Left kidney (tissue), 8 donors: ENCODE measurements at places on chromosomes 3 and 15. TPM values are rescaled to one million over a fixed set of nuclear protein-coding genes. Genes with fewer than 3 reads are reported as not detected.
A peak's percentile ranks its signal among the peaks of the same experiment; 100 is the strongest.

DAZL gene
- polyA plus RNA-seq = not detected

ADAMTS7 gene
- polyA plus RNA-seq = 21.4 TPM

- no peak for DNase-seq
Observed at GRCh38 chr3:184275381-184275701, 481 bp upstream of the ECE2 start.

DNA sequence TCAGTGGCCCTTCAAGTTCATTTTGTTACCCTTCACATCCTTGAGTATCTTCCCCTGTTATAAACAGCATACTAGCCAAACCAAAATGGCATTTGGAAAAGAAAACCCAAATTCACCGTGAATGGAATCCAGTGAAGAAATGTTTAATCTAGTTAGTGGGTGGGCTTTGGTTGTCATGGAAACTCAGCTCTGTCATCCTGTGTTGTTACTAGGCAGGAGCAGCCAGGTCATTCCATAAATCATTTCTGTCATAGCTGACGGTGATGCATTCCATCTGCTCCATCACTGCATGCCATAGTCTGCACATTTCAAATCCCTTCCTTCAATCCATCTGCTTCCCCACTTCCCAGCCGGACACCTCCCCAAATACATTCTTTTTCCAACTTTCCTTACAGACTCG, 140.4 kb upstream of the CGNL1 start:
- peak; percentile 81 for DNase-seq

VWA5B2 gene
- polyA plus RNA-seq = 2.2 TPM

SERPINI2 gene
- polyA plus RNA-seq = 1.9 TPM

DNA sequence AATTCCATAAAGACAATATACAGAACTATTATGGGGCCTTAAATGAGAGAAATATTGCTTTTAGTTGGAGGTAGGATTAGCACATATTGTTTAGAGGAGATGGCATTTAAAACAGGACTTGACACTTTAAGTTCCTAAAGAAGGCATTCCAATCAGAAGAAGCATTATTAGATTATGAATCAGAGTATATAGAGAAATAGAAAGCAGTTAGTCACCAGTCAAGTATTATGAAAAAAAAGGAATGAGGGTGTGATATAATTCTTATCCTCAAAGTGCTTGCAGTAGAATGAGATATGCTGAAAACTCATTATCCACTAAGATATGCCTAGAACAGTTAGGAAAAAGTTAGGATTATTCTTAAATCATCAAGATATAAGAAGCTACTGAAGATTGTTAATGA, 456.2 kb downstream of the ZNF385D start:
- no peak for DNase-seq

DNA sequence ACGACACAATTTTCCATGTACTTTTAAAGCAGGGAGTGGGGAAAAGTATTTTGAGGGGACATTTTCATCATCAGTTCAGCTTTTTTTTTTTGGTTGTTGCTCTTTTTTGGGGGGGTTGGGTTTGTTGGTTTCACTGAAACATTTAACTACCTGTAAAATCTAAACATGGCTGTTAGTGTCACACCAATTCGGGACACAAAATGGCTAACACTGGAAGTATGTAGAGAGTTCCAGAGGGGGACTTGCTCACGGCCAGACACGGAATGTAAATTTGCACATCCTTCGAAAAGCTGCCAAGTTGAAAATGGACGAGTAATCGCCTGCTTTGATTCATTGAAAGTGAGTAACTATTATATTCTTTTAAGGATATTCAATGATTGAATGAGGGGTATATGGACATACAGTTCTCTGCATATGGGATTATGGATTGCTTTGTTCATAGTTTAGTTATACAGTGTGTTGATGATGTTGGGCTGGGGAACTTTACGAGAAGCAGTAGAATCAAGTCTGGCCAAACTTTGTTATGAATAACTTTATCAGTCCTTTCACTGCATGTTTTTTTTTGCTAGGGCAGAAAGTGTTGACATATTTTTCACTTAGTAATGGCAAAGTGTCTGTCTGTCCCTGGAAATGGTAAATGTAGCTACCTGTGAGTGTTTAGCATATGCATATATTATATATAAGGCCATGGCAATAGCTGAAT, 31.5 kb downstream of the MBNL1 start:
- no peak for DNase-seq

DNA sequence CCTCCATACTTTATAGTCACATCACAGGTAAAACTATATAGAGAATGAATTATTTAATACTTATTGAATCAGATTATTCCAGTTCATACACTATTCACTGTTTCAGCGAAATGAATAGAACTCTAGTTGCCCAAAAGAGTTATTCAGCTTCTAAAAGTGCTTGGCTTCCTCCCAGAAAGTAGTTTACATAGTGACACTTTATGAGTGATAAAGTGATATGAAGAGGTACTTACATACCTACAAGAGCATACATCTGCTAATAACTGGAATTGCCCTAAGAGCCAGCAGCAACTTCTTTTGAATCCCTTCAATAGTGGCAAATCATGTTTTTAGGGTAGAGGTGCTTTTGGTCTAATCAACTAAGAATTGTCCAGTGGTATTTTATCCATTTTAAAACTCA, 635.1 kb upstream of the AGTR1 start:
- no peak for DNase-seq

DNA sequence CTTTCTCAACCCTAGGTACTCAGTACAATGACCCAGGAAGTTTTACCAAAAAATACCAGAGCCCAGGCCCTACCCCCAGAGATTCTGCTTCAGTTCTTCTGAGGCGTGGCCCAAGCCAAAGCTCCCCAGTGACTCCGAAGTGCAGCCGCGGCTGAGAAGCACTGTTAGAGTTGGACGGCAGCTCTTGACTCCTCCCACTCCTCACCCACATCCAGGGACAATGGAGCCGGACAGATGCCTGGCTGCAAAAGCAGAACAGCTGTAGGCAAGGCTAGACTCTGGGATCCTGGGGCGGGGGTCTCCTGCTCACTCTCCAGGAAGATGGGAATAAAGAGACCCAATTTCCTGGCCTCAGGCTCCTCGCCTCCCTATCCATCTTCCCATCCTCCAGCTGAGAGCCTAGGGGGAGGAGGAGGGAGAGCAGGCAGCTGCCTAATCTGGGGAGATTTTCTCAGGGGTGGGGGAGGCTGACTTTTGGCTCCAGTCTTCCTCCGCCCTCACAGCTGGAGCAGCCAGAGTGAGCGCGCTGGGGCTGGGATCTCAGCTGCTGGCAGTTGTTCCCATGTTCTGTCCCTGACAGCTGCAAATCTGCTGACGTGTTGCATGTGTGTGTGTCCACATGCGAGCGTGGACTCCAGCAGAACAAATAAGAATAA, 223.8 kb downstream of the OPA1 start:
- DNase-seq = peak; percentile 80

ISL2 gene
- polyA plus RNA-seq = not detected

DNA sequence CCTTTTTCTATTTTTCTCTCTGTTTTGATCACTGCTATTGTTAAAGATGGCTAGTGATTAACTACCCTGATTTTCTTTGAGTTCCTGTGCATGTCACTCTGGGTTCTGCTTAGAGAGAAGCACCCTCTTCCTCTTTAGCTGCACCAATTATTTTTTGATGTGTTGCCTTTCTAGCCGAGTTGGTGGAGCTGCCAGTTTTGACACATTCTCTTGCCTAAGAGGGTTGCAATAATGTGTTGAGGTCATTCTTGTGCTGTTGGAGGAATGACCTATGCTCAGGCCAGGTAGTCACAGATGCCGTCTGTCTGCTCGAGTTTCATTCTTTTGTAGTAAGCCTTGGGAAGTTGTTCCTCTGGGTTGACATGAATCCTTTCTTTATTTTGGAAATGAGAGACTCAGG, 84.6 kb upstream of the DPH6 start:
- DNase-seq = no peak

SEMA4B gene
- 43.0 TPM for polyA plus RNA-seq

DNAJB8 gene
- not detected for polyA plus RNA-seq

RYR3 gene
- polyA plus RNA-seq = 16.9 TPM

- DNase-seq = no peak
Observed at GRCh38 chr3:177475356-177475665, 278.0 kb upstream of the TBL1XR1 start.

- DNase-seq = no peak
Observed at GRCh38 chr15:60006203-60006862, 2.2 kb downstream of the FOXB1 start.

- no peak for DNase-seq
Observed at GRCh38 chr3:46660003-46660402, 33.5 kb downstream of the ALS2CL start.

KLHL6 gene
- 1.1 TPM for polyA plus RNA-seq

DNA sequence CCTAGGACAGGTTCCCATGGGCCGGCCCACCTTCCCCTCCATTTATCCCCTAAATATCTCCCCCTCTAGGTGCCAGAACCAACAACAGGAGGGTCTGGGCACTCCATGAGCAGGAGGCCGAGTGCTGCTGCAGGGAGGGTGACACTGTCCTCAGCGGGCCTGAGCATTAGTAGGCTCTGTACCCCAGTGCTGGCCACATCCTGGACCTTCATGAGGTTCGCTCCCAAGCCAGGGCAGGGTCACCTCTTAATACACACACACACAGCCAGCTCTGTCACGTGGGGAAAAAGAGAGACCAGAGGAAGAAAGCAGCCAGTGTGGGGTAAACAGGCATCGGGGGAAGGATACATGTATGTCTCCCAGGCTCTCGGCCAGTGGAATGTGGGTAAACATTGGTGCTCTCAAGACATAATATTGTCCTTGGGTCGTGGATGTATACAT, 27.9 kb upstream of the SEMA3F start:
- no peak for DNase-seq

ENTPD3 gene
- 2.9 TPM for polyA plus RNA-seq

GRCh38 chr15:64883100-64883581, 28.6 kb upstream of the ANKDD1A start:
- DNase-seq = no peak

DNA sequence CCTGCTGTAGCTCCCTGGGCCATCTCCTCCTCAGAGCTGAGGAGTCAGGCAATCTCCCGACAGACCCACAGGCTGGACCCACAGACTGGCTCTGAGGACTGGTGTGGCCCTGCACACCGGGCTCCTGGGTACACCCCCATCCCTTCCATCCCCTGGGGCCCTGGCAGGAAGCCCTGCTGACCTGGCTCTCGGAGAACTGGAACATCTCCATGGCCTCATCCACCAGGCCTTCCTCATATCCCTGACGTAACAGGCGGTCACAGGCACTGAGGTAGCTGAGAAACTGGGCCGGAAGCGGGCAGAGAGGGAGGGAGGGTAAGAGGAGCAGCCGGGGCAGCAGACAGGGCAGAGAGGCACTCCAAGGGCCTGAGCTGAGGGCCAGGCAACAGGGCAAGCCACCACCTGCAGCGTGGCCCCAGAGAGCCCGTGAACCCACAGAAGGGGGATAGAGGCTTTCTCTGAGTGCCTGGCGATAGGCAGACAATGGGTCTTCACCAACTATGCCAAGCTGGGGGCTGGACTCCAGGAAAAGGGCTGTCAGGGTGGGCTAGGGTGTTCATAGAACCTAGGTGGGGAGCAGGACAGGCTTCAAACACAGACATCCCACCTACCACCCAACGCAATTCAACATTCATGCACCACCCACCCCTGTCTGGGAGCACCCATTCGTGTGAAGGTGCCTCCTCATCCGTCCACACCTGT, 17.9 kb downstream of the KBTBD13 start:
- DNase-seq = no peak

TBC1D2B gene
- 30.8 TPM for polyA plus RNA-seq

COL6A6 gene
- polyA plus RNA-seq = 2.9 TPM

- no peak for DNase-seq
Observed at GRCh38 chr3:104879919-104880318, 486.8 kb upstream of the ALCAM start.

- DNase-seq = no peak
Observed at GRCh38 chr3:11784971-11785377, 61.7 kb downstream of the TAMM41 start.

DNA sequence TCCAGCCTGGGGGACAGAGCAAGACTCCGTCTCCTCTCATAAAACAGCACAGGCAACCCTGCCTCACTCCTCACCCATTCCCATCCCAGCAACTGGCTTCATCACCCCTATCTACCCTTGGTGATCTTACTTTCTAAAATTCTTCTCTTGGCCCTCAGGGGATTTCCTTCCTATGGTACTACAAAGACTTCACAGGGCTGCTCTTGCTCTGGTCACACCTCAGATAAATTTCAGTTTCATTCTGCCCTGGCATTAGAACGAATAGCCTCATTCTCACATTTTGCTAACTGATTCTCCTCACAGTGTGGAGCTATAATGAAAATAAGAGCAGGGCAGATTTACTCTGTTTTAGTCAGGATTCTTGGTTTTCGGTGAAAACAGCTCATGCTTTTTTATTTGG, 22.1 kb upstream of the CRBN start:
- DNase-seq = no peak

DNA sequence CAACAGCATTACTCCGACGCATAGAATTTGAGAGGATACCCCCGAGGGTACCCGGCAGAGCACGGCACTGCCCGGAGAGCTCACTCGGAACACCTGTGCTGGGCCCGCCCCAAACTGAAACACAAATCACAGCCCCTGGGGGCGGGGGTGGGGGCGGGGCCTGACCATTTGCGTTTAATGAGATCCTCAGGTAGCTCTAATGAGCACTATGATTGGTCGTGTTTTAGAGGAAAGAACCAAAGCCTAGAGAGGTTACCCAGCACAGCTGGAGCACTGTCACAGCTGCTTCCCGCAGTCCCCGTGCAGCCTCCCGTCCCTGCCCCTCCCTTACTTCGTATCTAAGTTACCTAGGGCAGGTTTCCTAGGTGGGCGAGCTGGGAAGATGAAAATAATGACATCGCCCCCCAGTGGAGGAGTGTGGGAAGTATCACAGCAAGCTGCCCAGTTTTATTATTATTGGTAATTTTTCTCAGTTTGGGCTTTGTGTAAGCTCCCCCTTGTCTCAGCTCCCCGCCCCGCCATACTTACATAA, 187.1 kb downstream of the PDE8A start:
- DNase-seq = peak; percentile 41

- no peak for DNase-seq
Observed at GRCh38 chr3:87335931-87336330, 59.5 kb upstream of the POU1F1 start.
